CD4-positive, alpha-beta T cell treated with Interleukin-4 for 4 hours (primary cell): ENCODE measurements at places on chromosomes 2 and 18.

DNA sequence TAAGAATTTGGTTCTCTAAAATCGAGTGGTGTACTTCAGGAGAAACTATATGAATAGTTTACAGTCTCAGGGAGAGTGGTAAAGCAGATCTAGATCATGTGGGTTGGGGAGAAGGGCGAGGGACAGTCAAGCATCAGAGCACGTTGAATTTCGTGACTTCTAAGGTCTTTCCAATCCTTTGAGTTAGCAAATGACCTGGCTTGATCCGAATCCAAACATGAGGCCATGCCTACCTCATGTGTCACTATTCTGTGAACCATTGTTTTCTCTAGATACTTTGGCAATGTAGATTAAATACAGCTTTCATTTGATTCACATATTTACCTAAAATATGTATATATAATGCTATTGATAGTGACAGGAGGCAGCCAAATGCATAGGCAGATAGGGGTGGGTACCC is 674.9 kb downstream of the NYAP2 start:
- DNase-seq, result no peak

GRCh38 chr2:197273485-197273884 is 37.1 kb downstream of the ANKRD44 start:
- no peak for DNase-seq

GRCh38 chr2:158212301-158212700 is 110.6 kb downstream of the UPP2 start:
- no peak for DNase-seq

DNA sequence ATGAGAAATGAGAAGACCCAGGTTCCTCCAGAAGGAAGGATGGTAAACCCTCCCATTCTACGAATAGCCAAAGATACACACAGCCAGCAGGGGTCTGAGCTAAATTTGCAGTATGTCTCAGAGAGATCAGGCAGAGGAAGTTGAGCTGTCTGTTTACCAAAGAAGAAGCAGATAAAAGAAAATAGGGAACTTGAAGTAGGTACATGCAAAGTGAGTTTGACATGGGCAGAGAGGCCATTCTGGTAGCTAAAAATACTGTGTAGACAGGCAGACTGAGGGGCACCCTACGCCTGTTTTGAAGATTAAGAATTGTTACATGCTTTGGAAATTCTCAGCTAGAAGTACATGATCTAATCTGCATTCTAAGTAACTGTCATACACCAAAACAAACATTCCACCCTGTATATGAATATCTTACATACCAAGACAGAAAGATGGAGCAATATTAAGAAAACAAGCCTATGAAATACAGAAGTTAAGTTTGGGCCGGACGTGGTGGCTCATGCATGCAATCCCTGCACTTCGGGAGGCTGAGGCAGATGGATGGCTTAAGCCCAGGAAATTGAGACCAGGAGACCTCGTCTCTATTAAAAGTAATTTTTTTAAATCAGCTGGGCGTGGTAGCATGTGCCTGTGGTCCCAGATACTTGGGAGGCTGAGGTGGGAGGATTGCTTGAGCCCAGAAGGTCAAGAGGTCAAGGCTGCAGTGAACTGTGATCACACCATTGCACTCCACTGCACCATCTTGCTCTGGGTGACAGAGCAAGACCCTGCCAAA is 157.9 kb downstream of the ANKRD44 start:
- DNase-seq, result peak; percentile 55

GRCh38 chr2:25314514-25315315 is 27.0 kb downstream of the DNMT3A start:
- DNase-seq, result peak; percentile 68

DNA sequence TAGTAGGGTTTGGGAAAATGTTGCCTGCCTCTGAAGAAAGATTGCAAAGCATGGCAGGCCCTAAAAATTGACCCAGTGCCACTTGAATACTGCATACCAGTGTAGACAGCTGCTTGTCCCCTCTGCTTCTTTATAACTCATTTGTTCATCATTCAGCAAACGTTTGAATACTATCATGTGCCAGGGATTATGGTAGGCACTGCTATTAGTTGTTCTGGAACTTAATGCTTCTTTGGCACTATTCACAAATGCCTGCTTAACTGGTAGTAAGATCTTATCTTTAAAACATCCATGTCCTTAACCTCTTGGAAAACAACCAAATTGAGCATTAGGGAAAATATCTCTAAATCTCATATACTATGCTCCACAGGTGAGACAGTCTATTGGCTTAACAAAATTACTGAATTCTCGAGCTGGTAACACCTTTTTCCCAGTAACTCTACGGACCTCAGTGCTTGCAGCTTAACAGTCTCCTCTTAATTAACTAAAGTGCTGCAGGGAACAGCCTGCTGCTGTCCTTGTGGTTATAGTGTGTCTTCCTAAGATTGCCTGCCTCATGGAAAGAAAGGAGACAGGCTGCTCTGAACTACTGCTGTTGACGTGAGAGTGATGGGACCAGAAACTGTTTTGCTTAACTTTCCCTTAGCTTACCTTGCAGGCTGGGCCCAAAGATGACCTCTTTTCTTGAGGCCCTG is 93.2 kb downstream of the MIB1 start:
- no peak for DNase-seq

- no peak for DNase-seq
These were observed 57.8 kb upstream of the RGPD5 start for GRCh38 chr2:109736177-109736827.

- no peak for DNase-seq
These were observed 59.1 kb downstream of the ARL4C start for GRCh38 chr2:234437642-234438304.

DNA sequence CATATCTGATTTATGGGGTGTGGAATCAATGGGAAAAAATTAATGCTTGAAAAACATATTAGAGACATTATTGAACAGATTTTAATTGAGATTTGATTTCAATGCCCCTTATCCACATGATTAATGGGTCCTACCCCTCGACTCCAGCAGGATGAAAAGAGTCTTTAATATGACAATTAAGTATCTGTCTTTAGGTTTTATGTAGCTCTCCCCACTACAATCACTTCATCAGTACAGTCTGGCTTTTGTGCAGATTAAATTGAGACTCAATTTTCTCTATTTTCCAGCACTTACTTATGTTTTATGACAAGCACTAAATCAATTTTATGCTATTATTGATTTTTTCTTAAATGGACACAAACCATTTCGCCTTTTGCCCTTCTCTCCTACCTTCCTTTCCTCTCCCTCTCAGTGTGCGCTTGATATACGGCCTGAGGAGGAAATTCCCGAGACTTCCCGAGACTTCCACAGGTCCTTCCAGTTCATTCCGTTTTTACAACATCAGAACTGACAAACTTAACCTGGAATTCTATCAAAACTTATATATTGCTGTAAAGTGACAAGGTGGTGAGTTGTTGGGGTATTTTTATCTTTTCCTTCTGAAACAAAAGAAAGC is 555.1 kb upstream of the SALL3 start:
- no peak for DNase-seq

DNA sequence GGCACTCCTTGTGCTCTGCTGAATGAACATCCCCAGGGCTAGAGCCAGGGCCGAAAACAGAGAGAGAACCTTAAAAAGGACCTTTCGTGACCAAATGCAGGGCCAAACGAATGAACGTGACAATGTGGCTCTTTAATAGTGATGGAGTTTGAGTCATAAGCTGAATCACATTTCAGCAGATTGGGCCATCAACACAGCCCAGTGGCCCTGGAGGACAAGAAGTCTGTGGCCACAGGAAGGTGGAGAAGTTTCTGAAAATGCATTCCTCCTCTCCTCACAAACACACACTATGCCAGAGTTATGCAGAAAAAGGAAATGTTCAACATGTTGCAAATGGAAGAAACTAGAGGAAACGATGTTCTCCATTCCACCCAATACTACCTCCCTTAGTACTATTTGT is 415.8 kb downstream of the HRH4 start:
- no peak for DNase-seq

- no peak for DNase-seq
These were observed 5.3 kb upstream of the RAB12 start for GRCh38 chr18:8603663-8604520.

- no peak for DNase-seq
These were observed 90.3 kb downstream of the RPRM start for GRCh38 chr2:153388246-153388645.

GRCh38 chr2:64325852-64326577 is 127.9 kb upstream of the LGALSL start:
- DNase-seq, result peak; percentile 89

GRCh38 chr2:3864943-3865865 is 161.8 kb downstream of the DCDC2C start:
- DNase-seq, result no peak

GRCh38 chr2:172465417-172466334 is 38.3 kb downstream of the ITGA6 start:
- DNase-seq, result peak; percentile 83

- no peak for DNase-seq
These were observed 737.2 kb upstream of the HS6ST1 start for GRCh38 chr2:129055824-129056223.

DNA sequence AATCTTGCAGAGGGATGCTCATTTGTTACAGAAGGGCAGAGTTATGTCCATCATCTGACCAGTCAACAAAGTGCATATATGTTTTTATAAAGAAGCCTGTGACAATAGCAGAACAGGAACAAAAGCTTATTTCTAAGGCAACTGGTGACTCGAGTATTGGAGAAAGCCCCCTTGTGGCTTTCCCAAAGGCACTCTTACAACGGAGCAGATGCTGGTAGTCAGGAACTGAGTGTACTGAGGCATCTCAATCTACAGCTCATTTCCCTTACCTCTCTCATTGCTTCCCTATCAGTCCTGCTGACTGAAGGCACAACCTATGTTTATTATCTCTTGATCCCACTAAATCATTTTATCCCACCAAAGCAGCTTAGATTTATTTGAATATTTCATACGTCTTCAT is 557.1 kb upstream of the CHAC2 start:
- DNase-seq, result no peak

DNA sequence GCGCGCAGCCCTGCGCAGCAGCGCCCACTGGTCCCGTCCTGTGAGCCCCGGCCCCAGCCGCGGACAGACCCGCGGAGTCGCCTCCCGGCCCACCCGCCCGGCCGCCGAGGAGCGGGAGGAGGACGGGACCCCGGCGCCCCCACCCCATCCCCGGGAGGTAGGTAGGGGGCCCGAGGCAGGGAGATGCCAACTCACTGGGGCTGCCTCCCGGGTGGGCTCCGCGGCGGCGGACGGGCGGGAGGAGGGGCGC is 160 bp downstream of the SPTBN1 start:
- no peak for DNase-seq

DNA sequence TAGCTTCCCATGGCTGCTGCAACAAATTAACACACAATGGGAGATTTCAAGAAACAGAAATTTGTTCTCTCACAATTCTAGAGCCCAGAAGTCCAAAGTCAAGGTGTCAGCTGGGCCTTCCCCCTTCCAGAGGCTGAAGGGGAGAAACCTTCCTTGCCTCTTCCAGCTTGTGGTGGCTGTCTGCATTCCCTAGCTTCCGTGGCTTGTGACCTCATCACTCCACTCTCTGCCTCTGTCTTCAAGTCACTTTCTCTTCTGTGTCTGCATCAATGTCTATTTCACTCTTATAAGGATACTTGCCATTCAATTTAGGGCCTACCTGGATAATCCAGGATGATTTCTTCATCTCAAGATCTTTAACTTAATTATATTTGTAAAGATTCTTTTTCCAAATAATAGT is 16.8 kb upstream of the SRBD1 start:
- no peak for DNase-seq

DNA sequence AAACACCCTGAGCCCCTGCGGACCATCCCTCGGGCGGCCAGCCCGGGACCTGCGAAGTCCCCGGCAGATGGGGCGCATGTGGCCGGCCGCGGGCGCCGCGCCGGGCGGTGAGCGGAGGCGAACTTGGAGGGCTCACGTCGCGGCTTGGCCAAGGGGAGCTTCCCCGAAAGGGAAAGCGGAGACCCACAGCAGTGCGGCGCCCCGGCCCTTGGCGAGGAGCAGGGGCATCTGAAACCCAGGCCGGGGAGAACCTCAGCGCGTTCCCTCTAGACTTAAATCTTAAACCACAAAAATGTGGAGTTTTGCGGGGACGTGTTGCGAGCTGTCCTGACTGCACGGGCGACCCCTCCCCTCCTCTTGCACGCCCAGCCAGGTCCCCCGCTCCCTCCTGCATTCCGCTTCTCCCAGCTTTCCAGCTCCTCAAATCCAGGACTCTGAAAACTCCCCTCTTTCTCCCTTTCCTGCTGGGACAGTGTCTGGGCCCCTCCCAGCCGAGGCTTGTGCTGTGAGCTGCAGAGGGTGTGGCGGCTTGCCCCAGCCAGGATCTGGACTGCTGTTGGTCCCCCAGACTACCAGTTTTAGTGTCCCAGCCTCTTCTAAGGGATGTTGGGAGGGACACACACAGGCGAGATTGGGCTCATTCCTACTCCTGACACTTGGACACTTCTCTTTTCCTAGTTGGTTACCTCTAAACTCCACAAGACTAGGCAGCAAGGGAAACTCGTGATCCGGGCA is 1.3 kb downstream of the FMNL2 start:
- no peak for DNase-seq

DNA sequence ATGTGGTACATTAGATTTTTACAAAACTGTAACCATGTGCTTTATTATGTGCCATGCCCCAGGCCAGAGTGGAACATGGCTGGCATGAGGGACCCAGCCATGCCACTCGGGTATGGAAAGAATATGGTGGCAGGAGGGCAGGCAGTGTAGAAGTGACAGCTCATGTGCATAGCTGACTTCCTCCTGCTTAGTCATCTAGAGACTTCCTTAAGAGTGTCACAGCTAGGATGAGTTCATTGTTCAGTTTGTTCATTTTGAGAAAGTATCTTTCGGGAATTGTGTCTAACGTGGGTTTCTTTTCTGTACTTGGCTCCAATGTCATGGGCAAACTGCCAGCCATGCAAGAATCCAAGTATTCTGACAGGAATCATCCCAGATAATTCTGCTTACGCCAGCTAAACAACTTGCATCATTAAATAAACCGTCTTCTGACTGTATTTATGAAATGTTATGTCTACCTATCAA is 94.3 kb upstream of the ITGB6 start:
- DNase-seq, result peak; percentile 11

DNA sequence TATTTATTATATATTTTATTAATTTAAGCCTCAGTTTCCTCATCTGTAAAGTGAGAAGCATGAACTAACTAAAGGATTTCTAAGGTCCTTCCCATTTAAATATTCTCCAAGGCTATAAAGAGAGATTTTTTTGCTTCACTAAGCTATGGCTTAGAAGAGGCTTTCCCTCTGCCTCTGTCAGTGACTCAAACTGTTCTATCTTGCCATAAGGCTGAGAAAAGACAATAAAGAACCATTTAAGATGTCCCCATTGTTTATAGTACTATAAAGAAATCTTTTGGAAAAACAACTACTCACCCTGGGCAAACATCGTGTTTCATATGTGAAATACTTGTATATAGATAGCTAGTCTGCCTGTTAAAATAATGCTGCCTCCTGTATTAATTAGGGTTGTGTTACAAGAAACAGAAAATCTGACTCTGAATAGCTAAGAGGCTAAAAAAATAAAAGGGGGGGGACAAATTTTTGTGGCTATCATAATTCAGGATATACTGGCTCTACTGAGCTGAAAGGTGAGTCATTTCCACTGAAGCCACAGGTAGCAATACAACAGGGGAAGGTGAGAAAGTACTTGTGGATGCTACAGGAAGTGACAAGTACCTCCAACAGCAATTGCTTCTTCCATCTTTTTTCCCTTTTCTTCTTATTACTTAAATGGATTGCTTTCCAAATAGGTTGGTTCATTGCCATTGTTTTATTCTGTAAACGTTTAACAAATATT is 25.4 kb downstream of the EPHA4 start:
- peak; percentile 56 for DNase-seq

- DNase-seq, result no peak
These were observed 24.3 kb upstream of the VIT start for GRCh38 chr2:36672199-36672598.

GRCh38 chr2:9300829-9301453 is 94.3 kb downstream of the ASAP2 start:
- DNase-seq, result no peak

- DNase-seq, result peak; percentile 44
These were observed 110.4 kb upstream of the RAB27B start for GRCh38 chr18:54717673-54718407.
